ENCODE measurements at places on chromosomes 7 and 10.
A peak's percentile ranks its signal among the peaks of the same experiment; 100 is the strongest.

DNA sequence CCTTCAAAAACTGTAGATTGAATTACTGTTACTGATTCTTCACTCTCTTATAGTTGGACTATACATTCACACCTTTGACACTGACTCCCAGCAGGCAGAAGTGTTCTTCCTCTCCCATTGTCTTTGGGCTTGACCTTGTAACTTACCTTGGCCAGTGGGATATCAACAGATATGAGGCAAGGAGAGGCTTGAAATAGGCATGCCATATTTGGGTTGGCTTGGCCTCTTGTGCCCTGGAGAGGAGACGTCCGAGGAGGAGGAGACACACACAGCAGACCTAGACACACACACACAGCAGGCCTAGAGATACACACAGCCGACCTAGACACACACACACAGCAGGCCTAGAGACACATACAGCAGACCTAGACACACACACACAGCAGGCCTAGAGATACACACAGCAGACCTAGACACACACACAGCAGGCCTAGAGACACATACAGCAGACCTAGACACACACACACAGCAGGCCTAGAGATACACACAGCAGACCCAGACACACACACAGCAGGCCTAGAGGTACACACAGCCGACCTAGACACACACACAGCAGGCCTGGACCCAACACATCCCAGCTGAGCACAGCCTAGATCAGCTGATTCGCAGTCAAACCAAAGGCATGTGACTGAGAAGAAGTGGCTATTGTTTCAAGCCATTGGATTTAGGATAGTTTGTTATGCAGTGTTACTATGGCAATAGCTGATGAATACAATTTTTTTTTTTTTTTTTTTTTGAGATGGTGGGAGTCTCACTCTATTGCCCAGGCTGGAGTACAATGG is 12.5 kb upstream of the GNA12 start:
- peak; percentile 21 for DNase-seq

GRCh38 chr10:7689591-7689990 is 13.5 kb upstream of the ITIH2 start:
- DNase-seq: no peak

- DNase-seq: peak; percentile 9
These were observed 109.9 kb downstream of the ITGB8 start for GRCh38 chr7:20440472-20441105.

DNA sequence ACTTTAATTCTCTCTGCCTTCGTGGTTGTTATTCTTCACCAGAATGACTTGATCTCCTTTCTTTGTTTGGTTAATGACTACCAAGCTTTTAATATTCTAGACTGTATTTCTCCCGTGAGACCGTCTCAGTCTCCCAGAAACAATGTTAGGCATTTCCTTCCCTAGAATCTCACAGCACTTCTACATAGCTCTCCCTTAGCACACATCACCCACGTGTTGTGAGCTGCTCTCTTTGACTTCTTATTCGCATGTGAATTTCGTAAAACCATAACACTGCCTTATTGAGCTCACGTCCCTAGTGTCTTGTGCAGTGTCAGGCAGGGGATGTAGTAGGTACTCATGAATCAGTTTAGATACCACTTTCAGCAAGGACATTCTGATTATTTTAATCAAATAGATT is 57.5 kb upstream of the MGAM2 start:
- DNase-seq: peak; percentile 96

- no peak for DNase-seq
These were observed 24.8 kb downstream of the BRAF start for GRCh38 chr7:140899883-140900282.

DNA sequence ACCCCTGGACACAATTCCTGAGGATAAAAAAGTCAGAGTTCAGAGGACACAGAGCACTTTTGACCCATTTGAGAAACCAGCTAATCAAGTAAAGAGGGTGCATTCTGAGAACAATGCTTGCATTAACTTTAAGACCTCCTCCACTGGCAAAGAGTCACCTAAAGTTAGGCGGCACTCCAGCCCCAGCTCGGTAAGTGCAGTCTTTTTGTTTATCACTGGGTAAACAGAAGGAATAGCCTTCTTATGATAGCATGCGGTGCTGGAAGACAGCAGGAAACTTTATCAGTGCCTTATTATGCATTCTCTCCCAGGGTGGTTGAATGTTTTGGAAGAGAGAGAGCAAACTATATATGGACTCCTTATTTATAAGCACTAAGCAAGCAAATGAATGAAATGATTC is 130.5 kb downstream of the CDK14 start:
- DNase-seq: peak; percentile 11

DNA sequence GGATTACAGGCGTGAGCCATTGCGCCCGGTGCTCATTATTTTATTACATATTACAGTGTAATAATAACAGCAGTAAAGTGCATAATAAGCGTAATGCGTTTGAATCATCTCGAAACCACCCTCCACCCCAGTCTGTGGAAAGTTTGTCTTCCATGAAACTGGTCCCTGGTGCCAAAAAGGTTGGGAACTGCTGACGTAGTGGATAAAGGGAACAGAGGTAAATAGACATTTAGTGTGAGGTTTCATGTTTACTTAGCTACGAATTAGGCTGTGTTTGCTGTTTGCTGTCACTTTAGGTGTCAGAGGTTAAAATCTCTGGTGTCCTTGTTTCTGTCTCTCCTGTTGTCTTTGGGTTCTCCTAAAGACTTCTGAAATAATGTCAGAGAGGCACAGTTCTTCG is 60.3 kb upstream of the SLC39A12 start:
- no peak for DNase-seq

GRCh38 chr7:3068530-3068929 is 24.9 kb upstream of the CARD11 start:
- DNase-seq: no peak

DNA sequence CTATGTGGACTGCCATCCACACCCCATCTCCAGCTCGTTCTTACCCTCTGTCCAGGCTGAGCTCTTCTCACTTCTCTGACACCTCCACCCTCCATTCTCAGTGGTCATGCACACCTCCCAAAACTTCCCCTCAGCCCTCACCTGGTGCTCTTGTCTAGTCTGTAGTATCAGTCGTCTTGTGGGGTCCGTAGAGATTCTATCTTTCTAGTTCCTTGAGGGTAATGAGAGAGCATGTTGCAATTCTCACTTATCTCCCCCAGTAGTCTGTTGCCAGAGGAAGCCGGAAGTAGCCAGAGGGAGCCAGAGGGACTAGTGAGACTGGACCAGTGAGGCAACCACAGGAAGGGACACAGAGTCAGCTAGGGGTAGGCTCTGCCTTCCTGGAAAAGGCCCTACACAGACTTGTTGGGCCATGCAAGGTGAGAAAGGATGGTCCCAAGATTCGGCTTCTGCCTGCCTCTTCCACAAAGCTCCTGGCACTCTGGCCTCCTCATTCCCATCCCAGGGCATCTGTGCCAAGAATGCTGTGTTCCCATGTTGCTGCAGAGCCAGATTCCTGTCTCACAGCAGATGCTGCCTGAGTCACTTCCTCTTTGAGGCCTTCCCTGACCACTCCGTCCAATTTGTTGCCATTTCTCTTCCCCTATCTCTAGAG is 50.6 kb upstream of the DUSP5 start:
- peak; percentile 96 for DNase-seq

- no peak for DNase-seq
These were observed 56.7 kb upstream of the JCAD start for GRCh38 chr10:30116041-30116491.

DNA sequence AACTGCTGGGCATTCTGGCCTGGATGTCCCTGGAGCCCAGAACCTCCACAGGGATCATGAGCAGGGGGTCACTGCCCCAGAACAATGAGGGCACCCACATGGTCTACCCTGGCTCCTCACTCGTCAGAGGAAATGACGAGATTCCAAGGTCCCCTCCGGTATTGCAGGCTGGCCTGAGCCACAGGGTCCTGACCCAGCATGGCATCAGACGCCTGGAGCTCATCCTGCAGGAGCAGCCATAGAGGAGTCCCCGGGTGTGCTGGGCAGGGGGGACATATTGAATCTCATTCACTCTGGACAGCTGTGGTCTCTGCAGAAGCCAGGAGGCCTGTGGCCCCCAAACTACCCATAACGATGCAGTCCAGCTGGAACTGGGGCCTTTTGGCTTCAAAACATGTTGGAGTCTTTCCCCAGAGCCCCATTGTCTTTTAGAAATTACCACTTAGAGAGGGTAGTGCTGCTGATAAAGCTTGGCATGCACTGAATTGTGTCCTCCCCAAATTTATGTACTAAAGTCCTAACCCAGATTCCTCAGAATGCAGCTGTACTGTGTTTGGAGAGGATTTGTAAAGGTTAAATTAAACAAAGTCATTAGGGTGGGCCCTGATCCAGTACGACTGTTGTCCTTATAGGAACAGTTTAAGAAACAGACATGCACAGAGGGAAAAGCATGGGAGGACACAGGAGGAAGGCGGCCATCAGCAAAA is 27.7 kb downstream of the ANXA8 start:
- DNase-seq: no peak

- DNase-seq: no peak
These were observed 18.9 kb downstream of the OPTN start for GRCh38 chr10:13118784-13119410.

DNA sequence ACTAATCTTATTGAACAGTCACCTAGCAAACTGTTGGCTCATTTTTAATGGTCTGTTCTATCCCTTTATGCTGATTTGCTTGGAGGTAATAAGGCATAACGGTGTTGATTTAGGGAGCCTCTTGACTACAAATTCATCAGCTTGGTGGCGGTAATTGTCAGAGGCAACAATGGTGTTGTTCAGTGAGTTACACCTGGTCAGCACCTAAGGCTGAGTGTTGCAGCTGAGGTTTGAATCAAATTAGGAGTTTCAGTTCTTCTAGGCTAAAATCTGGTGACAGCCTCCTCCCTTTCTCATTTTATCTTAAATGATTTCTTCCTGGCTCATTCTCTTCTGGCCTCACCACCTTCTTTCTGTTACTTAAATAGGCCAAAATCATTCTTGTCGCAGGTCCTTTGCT is 42.3 kb upstream of the SP8 start:
- no peak for DNase-seq

DNA sequence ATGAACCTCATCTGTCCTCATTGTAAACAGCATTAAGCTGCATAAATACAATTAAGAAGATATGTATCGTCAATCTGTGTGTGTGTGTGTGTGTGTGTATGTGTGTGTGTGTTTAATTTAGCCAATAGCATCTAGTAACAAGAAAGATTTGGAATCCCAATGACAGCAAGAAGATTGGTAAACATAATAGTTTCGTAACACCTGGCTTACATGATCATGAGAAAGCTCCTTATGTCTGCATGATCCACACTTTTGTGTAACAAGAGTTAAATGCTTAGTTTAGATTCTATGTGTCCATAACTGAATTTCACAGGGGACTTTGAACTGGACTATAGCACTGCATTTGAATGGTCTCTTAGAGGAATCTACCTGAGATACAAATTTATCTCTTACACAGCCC is 191.0 kb upstream of the BET1 start:
- no peak for DNase-seq

GRCh38 chr7:188727-189500 is 3.5 kb upstream of the FAM20C start:
- no peak for DNase-seq

DNA sequence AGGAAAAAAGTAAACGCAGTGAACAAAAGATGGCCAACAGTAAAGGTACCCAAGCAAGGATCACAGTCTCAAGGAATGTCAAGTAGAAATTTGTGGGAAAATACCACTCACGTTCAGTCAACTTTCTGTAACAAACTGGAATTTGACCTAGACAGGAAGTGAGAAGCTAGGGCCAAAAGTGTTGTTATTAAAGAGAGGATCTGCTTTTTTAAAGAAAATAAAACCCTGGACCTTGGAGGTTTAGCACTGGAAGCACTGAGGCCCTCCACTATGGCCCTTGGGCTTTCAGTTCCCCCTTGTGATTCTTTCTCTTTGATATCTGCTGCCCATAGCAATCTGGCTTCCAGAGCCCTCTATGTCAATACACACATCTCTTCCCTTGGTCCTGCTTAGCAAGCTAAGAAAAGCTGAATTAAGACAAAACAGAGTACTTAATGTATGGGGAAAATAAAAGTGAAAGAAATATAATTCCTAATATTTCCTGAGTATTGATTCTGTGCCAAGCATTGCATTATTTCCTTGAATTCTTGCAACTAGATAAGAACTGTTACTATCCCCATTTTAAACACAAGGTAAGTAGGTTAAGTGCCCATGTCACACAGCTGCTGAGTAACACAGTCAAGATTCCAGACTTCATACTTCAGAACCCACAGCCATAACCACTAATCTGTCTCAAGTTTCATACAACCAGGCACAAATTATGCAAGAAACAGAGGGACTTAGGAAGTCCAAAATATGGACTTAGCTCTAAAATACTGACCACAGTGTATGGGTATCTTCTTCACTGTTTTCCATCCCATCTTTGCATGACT is 2.6 kb upstream of the ZNF438 start:
- peak; percentile 90 for DNase-seq

DNA sequence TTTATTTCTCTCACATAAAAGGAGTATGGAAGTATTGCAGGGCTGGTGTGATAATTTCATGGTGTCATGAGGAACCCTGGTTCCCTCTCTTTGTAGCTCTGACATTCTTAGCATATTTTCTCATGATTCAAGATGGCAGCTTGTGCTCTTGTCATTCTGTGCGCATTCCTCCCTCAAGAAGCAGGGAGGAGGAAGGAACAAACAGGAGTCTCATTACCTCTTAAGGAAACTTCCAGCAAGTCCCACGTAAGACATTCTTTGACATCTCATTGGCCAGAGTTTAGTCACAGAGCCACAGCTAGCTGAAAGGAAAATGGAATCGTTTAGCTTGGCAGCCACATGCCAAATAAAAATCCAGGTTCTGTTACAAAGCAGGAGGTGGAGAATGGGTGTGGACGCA is 546.8 kb downstream of the LRMDA start:
- DNase-seq: peak; percentile 73

DNA sequence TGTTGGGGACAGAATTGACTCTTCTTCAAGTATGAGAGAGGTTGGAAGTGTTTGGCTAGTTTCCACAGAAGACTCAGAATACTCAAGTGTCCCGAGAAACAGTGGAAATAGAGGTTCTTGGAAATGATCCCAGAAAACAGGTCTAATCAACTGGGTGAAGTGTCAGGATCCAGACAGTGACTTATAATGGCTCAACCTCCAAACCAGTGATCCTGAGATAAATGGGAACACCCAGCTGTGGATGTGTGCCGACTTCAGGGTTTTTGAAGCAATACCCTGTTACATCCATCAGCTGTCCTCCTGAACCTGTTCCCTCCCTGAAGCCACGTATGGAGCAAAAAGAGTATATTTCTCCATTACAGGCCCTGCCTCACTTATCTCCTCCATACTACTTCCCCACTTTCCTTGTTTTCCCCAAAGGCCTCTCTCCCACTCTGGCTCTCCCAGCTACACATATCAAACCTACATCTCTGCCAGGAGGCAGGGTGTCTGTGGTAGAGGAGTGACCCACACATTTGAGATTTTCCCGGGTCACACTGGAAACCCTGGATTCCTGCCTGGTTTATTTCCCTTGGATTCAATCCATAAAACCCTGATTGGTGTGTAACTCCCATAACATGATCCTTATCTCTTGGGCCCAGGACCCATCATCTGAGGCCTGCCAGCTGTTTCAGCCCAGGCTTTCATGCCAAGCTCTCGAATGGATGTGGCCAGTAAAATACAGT is 17.6 kb upstream of the ELOVL3 start:
- no peak for DNase-seq

GRCh38 chr10:32377458-32378259 is 30.7 kb upstream of the EPC1 start:
- peak; percentile 44 for DNase-seq

GRCh38 chr7:141072548-141073172 is 1.2 kb upstream of the TMEM178B start:
- peak; percentile 44 for DNase-seq
